ENCODE measurements at places on chromosomes 11 and 22.

GRCh38 chr22:20237480-20238440 is 30.4 kb downstream of the RTN4R start:
- no peak for DNase-seq

DNA sequence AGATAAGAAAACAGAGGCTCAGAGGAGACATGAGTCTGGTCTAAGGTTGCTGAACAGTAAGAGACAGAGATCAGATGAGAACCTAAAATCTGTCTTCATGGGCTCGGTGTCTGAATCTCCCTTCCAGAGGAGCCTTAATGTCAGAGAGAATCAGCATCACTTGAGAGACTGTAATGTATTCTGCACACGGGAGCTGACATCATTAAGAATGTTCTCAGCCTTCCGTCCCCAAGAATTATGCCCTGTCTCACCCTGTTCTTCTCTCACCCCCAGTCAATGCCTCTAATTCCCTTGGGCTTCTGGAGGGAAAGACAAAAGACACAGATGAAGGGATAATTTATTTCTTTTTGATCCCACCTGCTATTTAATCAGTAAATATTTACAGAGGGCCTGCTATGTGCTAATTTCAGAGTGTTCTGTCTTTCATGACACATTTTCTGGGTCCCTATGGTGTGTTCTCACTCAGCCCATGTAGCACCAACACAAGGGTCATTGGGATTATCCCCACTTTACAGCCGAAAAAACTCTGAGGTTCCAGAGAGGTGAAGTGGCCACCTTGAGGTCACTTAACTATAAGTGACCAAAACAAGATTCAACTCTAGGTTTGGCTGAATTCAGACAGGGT is 61.8 kb downstream of the CD82 start:
- DNase-seq = no peak

GRCh38 chr22:33697640-33698039 is 222.6 kb downstream of the LARGE1 start:
- no peak for DNase-seq

- no peak for DNase-seq
These were observed 36.3 kb upstream of the TIMP3 start for GRCh38 chr22:32765132-32765618.

DNA sequence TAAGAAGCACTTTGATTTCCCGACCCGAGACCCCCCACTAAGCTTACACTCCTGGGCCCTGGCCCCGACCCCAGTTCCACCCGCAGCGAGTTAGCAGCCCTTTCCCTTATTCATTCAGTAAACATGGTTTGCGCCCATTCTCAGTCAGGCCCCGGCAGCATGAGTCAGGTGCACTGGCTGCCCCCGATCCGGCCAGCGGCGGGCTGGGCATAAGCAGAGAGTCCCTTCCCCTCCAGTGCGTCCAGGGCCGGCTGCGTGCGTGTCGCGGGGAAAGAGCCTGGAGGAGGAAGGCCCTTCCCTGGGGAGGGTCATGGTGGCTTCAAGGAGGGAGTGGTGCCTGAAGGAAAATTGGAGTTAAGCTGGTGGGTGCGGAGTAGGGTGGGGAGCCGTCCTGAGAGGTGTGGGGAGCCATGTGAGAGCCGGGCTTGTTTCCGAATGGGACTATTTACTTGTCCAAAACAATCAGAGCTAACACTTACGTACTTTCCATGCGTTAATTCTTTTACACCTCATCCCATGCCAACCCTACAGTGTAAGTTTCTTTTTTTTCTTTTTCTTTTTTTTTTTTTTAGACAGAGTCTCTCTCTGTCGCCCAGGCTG is 657 bp downstream of the IGHMBP2 start:
- peak; percentile 5 for DNase-seq

DNA sequence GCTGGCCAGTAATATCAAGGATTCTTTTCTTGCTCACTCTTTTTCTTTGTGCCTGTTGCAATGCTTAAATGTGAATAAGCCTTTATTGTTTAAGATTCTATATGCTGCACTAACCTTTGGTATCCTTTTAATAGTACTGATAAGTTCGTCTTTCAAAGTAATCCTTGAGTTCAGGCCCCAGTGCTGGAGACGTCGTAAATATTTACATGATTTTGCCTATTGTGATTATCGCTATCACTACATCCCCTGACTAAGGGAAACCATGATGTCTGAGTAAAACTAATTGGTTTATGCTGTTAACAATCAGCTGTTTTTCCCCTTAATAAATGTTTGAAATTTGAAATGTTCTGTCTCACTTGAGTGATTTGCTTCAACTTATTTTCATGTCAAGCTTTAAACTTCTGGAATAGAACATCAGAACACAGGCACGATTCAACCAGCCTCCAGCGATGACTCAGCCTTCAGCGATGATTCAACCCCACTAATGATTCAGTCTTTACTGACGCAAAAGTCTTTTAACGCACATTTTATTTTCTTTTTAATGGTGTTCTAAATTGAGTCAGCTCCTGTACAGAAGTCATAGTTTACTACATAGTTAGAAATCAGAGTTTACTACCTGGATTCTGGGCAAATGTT is 3.9 kb downstream of the HTATIP2 start:
- DNase-seq = no peak

DNA sequence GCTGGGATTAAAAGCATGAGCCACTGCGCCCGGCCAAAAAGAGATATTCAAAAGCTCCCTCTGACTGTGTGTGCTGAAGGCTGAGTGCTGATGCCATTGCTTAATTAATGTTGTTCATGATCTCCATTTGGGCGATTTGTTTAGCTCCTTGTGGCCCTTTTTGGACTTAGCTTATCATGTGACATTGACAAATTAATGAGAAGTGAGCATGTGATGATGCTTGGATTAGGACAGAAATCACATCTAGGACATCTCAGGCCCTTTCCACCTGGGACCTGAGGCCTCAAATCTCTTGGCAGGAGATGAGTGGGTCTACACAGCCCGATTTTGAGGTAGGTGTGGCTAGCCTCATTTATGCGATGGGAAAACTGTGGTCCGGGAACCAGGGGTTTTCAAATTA is 10.4 kb downstream of the EHF start:
- no peak for DNase-seq

DNA sequence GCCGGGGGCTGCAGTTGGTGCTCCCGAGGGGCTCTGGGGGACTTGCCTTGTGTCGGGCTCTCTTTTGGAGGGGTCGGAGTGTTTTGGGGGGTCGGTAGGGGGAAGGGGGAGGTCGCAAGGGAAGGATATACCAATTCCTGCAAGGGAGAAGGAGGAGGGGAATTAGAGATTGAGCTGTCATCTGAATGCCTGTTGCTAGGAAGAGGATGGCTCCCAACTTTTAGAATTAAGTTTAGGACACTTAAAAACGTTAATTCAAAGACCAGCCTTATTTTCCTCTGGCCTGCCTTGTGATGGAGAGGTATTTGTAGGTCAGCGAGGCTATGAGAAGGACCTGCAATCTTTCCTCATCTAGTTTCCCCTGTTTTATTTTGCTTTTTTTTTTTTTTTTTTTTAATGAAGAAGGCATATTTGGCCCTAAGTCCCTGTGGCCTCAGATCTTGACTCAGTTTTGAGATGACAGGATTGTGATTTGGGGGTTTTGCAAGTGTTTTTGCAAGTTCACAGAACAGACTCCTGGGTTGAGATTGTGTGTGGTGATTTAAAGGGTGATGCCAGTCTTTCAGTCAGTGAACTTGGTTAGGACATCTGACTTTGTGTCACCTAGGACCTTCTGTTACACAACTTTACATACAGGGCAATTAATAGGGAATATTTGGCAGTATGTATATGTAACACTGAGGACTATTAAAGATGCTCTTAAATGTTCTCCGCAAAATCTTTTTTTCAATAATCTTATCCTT is 672 bp downstream of the TMEM135 start:
- DNase-seq = no peak

DNA sequence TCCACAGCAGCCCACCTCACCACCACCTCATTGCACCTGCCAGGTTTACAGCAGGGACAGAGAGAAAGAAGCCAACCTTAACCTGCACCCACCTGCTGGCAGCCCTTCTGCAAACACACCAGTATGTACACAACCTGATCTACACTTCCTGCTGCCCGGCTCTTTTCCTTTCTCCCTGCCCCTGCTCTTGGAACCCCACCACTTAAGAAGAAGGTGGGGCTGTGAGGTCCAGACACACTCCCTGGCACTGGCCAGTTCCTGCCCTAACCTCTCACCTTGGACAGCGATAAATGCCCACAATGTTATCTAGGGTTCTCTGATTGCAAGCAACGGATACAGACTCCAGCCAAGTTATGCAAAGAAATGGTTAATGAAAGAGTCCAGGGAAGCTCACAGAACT is 10.8 kb upstream of the SLC35C1 start:
- no peak for DNase-seq

DNA sequence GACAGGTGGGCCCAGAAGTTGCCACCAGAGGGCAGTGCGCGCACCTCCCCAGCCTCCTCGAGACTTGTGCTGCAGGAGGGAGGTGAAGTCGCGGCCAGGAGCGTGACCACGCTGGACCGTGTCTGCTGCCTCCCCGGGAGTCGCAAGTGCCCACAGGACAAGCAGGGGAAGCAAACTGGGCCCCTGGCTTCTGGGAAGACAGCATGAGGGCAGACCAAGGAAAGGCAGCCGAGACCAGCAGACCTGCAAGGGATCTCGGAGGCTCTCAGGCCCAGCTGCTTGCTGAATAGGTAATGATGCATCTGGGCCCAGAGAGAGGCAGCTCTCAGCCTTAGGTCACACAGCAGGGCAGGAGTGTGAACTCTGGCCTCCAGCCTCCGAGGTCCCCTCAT is 17.0 kb upstream of the IL2RB start:
- DNase-seq = peak; percentile 70

- DNase-seq = no peak
These were observed 138.8 kb downstream of the CASP12 start for GRCh38 chr11:104759464-104759863.

GRCh38 chr22:19933341-19934241 is 8.0 kb upstream of the COMT start:
- no peak for DNase-seq

DNA sequence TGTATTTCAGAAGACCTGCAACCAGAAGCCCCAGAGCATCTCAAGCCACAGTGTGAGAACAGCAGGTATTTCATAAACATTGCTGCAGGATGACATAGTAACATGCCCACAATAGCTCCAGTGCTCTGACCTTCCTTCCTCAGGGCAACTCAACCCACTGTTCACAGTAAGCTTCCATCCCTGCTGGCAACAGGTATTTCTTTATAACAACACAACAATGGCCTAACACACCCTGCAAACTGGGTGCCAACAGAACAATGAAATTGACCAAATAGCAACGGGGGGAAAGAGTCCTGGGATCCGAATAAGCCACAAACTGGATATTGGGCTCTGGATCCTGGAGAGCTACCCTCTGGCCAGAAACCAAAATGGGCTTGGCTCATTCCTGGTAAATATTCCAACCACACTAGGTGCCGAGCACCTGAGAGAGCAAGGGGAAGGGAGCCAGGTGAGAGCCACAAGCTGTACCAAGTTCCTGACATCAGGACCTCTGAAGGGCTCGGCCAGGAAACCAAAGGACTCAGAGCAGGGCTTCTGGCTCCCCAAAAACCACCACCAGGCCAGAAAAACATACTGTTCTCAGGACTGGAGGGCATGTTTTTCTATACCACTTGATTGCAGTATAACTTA is 99.5 kb downstream of the MICAL3 start:
- DNase-seq = no peak

- no peak for DNase-seq
These were observed 7.1 kb downstream of the SPTBN2 start for GRCh38 chr11:66721939-66722338.

- DNase-seq = no peak
These were observed 6.8 kb downstream of the CFL1 start for GRCh38 chr11:65851083-65851579.

- no peak for DNase-seq
These were observed 47.7 kb upstream of the FADD start for GRCh38 chr11:70155386-70155785.

DNA sequence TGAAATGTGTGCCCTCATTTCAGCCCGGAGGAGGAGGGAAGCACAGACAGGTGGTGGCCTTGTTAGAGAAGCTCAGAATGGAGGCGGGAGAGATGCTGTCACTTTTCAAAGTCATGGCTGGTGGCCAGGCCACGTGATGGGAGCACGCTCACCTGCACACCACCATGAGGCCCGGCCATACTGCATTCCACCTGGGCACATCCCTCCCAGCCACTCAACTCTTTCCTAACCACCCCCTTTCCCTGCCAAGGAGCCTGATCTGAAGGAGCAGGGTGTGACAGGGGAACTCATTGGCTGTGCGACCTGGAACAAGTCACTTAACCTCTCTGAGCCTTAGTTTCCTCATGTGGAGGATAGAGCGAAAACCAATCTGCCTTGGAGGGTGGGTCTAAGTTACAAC is 364.5 kb downstream of the CTTN start:
- no peak for DNase-seq

- no peak for DNase-seq
These were observed 57.6 kb downstream of the SMIM38 start for GRCh38 chr11:69213316-69213715.

DNA sequence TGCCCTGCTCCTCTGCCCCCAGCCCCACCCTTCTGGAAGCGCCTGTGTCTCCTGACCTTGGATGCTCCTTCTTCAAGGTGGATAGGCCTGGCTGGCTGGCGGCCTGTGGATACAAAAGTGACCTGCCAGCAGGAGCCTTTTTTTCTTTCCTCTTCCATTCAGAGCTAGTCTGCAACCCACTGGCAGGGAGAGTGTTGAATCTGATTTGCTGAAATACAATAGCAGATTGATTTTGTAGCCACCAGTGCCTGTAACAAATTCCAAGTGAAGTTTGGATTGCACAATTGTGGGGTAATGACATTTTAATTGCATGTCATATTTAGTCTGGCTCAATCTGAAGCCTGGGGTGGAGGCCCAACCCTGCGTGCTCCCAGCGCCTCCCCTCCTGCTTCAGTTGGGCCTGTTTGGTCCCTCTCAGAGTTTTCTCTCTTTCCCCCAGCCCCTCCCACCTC is 97.2 kb downstream of the GRIK4 start:
- no peak for DNase-seq

- peak; percentile 47 for DNase-seq
These were observed 227.0 kb upstream of the NCAM1 start for GRCh38 chr11:112734207-112734606.

GRCh38 chr11:34416766-34417165 is 22.0 kb upstream of the CAT start:
- DNase-seq = no peak

- peak; percentile 67 for DNase-seq
These were observed 1.7 kb downstream of the SEZ6L start for GRCh38 chr22:26170795-26171580.

DNA sequence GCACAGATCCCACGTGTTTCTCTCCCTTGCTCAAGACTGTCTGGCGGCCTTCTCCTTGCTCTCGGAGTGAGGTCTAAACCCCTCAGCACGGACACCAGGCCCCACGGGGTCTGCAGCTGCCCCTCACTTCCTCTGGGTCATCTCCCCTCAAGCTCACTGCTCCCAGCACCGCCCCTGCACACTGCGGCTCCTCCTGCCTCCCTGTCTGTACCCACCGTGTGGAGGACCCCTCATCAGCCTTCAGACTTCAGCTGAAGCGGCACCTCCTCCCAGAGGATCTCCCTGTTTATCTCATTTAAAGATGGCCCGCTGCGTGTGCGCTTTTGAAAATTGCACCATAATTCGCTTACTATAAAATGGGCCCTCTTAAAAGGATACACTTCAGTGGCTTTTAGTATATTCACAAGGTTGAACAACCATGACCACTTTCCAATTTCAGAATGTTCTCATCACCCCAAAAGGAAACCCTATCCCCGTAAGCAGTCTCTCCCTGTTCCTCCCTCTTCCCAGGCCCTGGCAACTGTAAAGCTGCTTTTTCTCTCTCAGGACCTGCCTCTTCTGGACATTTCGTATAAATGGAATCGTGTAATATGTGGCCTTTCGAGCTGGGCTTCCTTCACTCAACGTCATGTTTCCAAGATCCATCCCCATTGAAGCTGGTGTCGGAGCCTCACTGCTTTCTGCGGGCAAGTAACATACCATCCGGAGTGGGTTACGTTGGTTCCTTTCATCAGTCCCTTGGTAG is 14.4 kb upstream of the TPCN2 start:
- DNase-seq = no peak
